ENCODE measurements at places on chromosomes 2 and 18.

DNA sequence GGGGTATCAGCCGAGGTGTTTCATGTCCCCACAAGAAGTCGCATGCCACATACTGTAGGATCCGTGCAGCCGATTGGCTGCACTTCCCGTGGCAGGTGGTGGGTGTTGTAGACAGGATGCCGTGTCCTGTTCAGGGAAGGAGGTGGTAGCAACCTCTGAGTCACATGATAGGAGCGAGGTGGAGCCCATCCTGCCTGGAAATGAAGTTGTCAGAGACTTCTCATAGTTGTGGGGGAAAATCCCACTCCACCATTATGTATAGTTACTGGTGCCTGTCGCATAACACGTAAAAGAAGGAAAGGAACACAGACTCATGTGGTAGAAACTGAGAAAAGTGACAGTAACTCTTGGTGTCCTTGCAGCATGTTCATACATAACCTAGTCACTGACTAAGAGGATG is 91.4 kb upstream of the IL1R2 start:
- DNase-seq = no peak

DNA sequence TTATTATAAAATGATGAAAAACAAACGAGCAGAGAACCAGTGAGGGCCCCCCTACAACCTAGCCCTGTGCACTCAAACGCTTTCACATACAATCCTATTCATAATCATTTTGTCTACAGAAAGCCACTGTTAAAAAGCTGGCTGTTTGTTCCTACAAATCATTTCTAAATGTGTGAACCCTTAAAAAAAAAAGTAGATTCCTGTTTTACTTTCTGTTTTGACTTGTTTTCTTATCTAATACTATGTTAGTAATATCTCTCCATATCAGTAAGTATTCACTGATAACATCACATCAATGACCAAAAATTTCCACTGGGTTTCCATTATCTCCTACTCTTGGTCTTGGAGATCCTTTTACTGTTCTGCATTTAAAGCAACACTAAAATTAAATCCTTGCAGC is 128.8 kb upstream of the TTC39C start:
- DNase-seq = no peak

DNA sequence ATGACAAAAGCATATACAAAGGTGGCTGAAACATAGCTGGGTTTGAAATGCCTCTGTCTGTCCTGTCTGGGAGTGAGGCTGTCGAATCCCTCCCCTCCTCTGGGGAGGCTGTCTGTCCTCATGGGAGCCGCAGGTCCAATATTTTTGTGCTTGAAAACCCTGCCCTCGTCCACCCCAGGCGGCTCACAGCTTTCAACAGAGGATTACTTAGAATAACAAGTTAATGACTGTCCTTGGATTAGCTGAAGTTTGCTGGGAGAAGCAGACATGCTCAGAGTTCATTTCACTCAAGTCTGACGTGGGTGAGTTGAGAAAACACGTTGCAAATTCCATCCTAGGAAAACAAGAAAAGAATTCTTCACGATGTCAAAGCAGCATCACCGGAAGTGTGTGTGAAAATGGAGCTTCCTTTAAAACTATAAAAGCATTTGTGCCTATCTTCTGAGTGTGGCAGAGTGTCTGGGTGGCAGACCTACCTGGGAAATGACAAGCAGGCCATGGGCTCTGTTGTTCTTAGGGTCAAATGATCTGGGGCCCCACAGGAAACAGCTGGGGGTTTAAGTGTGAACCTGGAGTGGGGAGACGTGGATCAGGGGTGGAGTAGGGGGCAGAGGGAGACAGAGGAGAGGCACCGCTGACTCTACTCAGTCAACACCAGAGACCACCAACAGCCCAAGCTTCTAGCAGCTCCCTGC is 77.1 kb downstream of the DDX1 start:
- DNase-seq = no peak

- DNase-seq = no peak
These were observed 180.0 kb upstream of the TPO start for GRCh38 chr2:1233281-1233680.

GRCh38 chr2:136207030-136207623 is 89.2 kb upstream of the CXCR4 start:
- DNase-seq = no peak

GRCh38 chr2:199855812-199856211 is 4.8 kb upstream of the FTCDNL1 start:
- DNase-seq = no peak

- no peak for DNase-seq
These were observed 418.8 kb downstream of the NRXN1 start for GRCh38 chr2:50613161-50613560.

DNA sequence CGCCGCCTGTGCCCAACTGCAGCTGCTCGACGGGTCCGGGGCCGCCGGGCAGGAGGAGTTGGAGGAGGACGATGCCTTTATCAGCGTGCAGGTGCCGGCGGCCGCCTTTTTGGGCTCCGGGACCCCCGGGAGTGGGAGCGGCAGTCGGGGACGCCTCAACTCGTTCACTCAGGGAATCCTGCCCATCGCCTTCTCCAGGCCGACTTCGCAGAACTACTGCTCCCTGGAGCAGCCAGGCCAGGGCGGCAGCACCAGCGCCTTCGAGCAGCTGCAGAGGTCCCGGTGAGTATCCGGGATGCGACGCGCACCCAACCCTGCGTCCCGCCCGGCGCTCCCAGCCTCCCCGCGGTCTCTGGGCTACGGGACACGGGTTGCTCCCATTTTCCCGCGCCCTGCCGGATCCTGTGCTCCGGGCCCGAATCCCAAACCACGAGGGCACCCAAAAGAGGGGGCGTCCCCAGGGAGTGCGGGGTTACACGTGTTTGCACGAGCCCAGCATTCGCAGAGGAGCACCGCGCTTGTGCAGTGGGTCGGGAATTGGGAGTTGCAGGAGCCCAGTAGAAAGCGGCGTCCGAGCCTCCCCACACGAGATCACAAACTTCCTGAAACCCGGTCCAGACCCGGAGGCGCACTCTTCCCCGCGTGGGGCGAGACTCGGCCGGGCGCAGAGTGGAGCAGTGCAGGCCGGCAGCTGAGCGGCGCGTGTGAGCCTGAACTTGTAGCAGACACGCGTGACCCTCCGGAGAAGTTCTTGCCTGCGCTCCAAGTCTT is 1.2 kb downstream of the CABLES1 start:
- peak; percentile 84 for DNase-seq

GRCh38 chr2:149313512-149313972 is 16.8 kb upstream of the LYPD6 start:
- DNase-seq = peak; percentile 59

Measured in D341Med (cell line).